ENCODE measurements at places on chromosomes 5 and 9. TPM values are rescaled to one million over a fixed set of nuclear protein-coding genes. Genes with fewer than 3 reads are reported as not detected.

The GRXCR2 gene
- not detected for total RNA-seq

The HBEGF gene
- total RNA-seq = 1.3 TPM

The MEF2C gene
- 171 TPM for total RNA-seq

The PCDH12 gene
- not detected for total RNA-seq

The WDR31 gene
- 1.0 TPM for total RNA-seq

The APBA1 gene
- not detected for total RNA-seq

The MYMK gene
- not detected for total RNA-seq

The SPATA31D4 gene
- total RNA-seq = not detected

The SLIT3 gene
- not detected for total RNA-seq

The LIFR gene
- total RNA-seq = not detected

The ANXA2R gene
- 15.3 TPM for total RNA-seq

The SLC36A1 gene
- total RNA-seq = 8.4 TPM

The ZFP37 gene
- not detected for total RNA-seq

The SELENOP gene
- not detected for total RNA-seq

The WDR36 gene
- 73.5 TPM for total RNA-seq

The PAXX gene
- 62.6 TPM for total RNA-seq

The LTC4S gene
- 2.3 TPM for total RNA-seq

The FREM1 gene
- not detected for total RNA-seq

The C5orf52 gene
- total RNA-seq = not detected

The LPAR1 gene
- total RNA-seq = not detected

The LIX1 gene
- total RNA-seq = not detected

The GNA14 gene
- not detected for total RNA-seq

The MCIDAS gene
- total RNA-seq = 0.14 TPM

The PDE6A gene
- total RNA-seq = not detected

The CNTNAP3B gene
- total RNA-seq = not detected

The PCDHB9 gene
- 0.29 TPM for total RNA-seq

The INSL6 gene
- not detected for total RNA-seq

The EQTN gene
- not detected for total RNA-seq
